ENCODE measurements at places on chromosomes 3 and 15.

GRCh38 chr3:62159709-62160092 is 213.6 kb downstream of the FEZF2 start:
- no peak for DNase-seq

DNA sequence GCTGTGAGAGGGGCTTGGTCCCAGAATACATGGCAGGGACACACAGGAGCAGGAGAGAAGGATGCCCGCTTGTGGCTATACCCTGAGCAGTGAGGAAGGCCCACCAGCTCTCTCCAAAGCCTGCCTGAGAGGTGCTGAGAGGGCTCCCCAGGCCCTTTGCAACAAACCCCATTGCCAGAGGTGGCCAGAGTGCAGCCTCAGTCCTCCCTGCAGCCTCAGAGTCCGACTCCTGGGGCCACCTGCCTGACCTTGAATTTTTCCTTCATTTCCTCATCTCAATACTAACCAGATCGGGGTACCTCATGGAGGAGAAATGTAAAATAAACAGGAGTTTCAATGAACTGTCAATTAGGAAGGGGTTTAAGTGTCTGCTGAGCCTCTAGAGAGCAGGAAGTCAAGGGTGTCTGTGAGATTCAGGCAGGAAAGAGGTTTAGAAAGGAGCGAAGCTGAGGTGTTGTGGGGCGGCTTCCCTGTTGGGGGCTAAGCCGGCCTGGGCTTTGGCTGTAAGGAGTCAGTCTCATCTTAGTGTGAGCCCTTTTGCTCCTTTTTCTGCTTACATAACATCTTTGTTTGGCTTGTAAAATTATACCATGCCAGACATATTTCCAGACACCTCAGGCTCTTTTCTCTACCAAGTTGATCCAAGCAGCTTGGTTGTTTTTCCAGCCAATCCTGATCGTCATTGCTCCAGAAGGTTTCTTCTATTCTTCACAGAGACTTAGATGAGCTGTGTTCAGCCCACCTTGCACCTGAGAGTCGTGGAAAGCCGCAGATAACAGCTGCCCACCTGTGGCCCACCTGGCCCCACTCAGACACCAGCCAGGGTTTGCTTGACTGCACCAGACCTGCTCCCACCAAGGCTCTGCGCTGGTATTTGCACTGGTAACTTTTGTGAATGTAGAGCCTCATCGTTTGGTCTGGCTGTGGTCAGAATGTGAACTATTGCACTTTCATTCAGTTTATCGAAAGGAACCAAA is 36.7 kb downstream of the CMTM7 start:
- peak; percentile 78 for DNase-seq

GRCh38 chr3:106454497-106454896 is 585.7 kb upstream of the CBLB start:
- no peak for DNase-seq

DNA sequence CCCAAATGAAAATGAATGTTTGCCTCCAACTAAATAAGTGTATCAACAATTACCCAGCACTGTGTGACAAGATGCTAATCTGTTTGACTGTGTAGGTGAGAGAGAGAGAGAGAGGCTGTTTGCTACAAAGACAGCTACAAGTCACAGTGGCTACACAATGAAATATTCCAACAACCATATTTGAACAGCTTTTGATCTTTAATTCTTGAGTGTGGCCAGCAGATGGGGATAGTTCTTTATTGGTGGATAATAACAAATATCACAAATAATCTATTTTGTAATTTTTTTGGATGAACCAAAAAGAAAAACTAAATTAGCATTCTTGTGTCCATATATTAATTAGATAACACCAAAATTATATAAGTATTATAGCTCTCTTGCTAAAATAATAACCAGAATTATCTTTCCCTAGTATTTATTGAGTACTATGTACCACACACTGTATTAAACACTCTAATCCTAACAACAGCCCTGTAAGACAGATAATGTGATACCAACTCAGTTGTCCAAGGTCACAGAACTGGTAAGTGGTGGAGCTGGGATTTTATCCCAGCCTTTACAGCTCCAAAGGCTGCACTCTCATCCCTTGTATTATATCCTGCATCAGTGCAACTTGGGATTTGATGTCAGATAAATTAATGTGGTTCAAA is 61.9 kb upstream of the C3orf80 start:
- peak; percentile 37 for DNase-seq

DNA sequence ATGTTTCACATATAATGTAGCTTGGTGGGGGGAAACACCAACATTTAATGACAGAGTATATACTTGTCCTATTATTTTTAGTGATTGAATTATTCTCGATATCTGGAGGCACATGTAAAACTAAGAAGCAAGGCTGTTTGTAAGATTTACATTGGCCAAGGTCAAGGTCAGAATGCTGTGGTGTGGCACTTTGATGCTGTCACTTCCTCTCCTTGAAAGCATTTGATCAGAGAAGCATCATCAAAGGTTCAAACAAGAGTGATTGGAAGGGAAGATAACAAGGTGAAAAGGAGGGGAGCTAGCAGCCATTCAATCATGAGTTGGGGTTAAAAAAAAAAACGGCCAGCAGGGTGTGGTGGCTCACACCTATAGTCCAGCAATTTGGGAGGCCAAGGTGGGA is 26.4 kb downstream of the RTF1 start:
- no peak for DNase-seq

- no peak for DNase-seq
Measured at GRCh38 chr15:33243869-33244268, 49.4 kb upstream of the FMN1 start.

- no peak for DNase-seq
Measured at GRCh38 chr3:189204167-189204866, 32.5 kb downstream of the TPRG1 start.
